ENCODE measurements at places on chromosomes 7 and 10.
A peak's percentile ranks its signal among the peaks of the same experiment; 100 is the strongest.

GRCh38 chr7:86966916-86967315, 92.5 kb downstream of the ELAPOR2 start:
- no peak for DNase-seq

- no peak for DNase-seq
Measured at GRCh38 chr7:96300986-96301385, 20.9 kb downstream of the SLC25A13 start.

DNA sequence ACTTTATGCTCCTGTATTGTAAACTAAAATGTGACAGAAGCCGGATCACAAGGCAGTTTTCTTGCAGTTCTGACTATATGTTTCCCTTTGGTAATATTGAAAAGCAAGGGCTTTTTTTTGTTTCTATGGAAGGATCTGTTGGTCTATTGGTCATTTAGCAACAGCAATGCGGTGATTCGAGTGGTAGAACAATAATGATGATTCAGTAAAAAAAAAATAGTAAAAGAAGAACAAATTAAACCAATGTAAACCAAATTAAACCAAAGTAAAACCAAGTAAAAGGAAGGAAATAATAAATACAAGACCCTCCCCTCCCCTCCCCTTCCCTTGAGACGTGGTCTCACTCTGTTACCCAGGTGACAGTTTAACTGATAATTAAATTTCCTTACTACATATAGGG, 17.8 kb upstream of the CCNY start:
- DNase-seq = no peak

DNA sequence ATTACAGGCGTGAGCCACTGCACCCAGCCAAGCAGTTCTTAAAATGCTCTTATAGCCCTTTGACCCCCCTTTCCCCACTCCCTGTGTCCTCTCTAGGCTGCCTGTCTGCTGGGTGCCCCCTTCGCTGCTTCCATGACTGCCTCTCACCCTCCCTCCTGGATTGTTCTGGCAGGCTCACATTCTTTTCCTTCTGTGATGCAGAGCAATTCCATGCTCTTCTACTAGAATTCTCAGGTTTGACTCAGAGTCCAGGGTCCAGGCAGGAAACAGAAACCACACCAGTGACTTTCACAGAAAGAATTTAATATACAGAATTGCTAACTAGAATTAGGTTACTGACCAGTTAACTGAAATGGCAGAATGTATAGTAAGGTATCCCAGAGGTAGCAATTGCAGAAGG, 244.8 kb downstream of the BAMBI start:
- DNase-seq = no peak

- no peak for DNase-seq
Measured at GRCh38 chr7:156034397-156034796, 222.1 kb upstream of the SHH start.

DNA sequence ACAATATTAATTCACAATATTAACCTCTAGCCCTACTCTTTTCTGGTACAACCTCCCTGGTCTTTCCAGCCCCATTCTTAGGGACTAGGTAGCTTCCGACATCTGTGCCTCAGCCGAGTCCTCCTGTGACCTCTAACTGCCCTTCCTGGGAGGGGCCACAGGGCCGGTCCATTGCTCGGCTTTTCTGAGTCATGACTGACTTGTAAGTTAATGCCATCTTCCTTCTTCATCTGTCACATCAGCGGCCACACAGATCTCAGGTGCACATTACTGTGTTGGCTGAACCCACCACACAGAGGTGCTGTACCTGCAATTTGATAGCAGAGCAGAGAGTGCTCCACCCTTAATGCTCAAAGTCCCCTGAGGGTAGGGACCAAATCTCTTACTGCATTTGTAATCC, 4.1 kb upstream of the CPA4 start:
- no peak for DNase-seq

- peak; percentile 9 for DNase-seq
Measured at GRCh38 chr10:96632974-96633710, 46.3 kb upstream of the TM9SF3 start.

DNA sequence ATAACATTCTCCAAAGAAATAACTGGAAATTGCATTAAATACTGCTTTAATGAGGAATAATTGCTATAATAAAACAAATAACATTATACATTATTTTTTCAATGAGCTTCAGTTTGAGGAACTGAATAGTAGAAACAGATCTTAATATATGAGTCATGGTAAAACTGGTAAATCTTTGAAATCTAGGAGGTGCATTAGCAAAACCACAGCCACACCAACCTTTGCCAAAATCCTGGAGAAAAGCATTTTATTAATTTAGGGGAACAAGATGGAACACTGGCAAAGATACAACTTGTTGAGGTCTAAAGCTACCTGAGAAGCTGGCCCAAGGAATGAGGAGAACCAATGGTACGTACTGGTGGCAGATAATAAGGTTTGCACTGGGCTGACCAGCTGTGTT, 5.4 kb upstream of the ASL start:
- DNase-seq = no peak

- DNase-seq = no peak
Measured at GRCh38 chr10:64033711-64034110, 512.5 kb downstream of the REEP3 start.

DNA sequence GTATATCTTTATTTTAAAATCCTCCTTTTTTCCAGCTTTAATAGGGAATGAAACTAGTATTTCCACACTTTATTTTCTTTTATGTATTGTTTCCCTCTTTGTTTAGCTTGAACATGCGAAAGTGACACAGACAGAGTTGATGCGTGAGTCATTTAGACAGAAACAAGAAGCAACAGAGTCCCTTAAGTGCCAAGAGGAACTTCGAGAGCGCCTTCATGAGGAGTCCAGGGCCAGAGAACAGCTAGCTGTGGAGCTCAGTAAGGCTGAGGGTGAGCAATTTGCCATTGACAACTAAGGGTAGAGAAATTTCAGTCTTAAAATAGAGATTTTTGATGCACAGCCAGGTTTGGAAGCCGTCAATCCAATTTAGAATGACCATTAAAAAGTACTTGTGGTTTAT, 73.1 kb downstream of the CYP51A1 start:
- DNase-seq = no peak

DNA sequence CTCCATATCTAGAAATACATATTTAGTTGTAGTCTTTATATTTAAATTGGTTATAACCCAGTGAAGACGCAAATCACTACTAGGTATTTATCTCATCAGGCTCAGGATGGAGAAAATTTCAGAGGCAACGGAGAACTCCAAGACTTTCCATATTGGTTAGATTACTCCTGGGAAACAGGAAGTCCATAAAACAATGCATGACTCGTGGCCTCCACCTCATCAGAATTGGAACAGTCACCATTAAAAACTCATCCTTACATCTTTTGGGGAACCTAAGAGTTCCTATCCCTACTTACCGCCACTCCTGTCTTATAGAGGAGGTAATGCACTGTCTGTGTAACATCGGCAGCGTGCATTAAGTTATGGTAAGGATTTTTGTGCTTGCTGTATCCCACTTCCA, 177.6 kb downstream of the PPP1R17 start:
- no peak for DNase-seq

GRCh38 chr7:99790407-99790806, 6.4 kb upstream of the CYP3A4 start:
- no peak for DNase-seq

GRCh38 chr10:11608159-11609013, 3.1 kb downstream of the USP6NL start:
- no peak for DNase-seq

- DNase-seq = no peak
Measured at GRCh38 chr10:97018251-97019212, 167.2 kb downstream of the SLIT1 start.

DNA sequence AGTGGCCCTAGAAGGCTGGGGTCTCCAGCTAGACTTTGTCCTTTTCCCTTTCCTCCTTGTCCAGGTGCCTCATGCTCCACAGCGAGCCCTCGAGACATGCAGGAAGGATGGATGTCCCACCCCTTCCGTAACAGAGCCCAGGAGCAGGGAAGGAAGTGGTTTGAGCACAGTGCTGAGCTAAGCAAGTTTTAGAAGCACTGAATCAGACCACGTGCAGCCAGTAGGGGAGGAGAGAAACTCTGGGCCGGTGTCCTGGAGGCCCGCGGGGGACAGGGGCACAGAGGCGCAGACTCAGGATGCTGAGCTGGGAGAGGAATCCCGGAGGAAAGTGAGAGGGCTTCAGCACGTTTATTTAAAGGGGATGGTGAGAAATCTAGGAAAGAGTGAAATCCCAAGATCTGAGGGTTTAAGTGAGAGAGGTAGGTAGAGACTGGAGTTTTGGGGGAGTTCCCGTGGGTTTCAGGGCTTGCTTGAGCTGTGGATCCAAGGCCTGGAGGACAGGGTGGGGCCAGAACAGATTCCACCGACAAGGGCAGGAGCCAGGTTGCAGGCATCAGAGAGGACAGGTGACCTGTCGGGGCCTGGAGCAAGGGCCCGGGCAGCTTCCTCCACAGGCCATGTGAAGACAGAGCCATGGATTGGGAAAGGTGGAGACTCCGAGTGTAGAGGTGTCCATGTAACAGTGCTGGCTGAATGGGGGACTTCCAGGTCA, 4.4 kb upstream of the IRF5 start:
- no peak for DNase-seq

DNA sequence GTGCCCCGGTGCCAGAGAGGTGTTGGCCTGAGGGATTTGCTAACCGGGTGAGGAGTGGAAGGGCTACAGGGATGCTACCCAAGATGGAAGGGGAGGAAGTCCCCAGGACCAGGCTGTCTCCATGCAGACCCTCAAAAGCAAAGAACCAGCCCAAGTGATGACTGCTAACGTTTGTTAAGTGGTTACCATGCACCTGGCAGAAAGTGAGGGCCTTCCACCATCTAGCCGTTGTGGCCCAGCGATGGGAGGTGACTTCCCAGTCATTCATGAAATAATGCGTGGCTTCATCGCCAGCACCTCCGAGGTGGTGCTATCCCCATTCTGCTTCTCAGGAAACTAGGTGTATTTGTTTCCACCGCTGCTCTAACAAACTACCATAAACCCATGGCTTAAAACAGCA, 86.8 kb upstream of the LANCL2 start:
- DNase-seq = no peak

DNA sequence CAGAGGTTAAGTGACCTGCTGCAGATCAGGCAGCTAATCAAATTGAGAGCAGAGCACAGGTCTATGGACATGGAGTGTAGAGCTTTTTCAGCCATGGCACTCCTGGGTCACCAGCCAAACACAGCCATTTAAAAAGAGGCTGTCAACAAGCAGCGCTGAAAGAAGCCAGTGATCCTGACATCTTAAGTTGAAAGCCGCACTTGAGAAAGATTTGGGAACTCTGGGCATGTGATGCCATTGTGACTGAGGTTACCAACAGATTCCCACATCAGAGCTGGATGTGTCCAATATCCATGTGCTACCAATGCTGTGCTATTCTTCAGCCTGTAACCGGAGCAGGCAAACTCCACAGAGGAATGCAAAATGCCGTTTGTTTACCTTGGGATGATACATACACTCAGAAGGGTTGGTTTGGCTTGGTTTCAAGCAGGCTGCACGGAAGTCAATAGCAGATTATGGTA, 56.2 kb upstream of the ABLIM1 start:
- peak; percentile 70 for DNase-seq

DNA sequence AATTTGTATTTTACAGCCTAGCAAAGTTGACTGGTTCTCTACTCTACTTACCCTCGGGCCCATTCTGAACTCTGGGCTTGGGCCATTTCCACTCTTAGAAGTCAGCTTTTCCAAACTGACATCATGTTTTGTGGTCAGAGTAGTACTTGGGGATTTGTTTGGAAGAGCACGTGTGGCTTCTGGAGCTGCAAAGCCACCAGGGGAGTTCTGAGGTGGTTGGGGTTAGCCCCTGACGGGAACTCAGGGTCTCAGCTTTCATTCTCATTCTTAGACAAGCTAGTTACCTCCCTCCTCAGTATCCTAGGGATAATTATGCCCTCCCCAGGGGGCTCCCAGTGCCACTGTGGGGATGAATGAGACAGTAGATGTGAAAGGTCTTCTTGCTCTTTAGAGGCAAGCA, 647.7 kb upstream of the GALNT17 start:
- no peak for DNase-seq

- no peak for DNase-seq
Measured at GRCh38 chr7:77386165-77386822, 29.9 kb downstream of the GSAP start.

GRCh38 chr10:101292194-101293006, 61.6 kb upstream of the BTRC start:
- peak; percentile 27 for DNase-seq

DNA sequence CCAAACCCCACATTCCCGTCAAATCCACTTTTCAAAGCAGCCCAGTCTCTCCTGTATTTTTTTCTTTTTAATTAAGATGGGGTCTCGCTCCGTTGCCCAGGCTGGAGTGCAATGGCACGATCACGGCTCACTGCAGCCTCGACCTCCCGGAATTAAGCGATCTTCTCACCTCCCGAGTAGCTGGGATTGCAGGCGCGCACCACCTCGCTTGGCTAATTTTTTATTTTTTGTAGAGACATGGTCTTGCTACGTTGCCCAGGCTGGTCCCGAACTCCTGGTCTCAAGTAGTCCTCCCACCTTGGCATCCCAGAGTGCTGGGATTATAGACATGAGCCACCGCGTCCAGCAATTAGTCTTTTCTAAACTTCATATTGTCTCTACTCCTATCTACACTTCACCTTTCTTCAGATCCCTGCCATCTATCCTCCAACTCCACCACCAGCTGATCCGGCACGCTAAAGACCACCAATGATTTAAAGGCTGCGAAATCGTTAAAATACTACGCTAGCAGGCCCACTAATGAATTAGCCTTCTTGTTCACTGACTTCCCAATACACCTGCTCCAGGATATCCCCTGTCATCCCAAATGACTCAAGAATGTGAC, 525 bp upstream of the CHUK start:
- no peak for DNase-seq

DNA sequence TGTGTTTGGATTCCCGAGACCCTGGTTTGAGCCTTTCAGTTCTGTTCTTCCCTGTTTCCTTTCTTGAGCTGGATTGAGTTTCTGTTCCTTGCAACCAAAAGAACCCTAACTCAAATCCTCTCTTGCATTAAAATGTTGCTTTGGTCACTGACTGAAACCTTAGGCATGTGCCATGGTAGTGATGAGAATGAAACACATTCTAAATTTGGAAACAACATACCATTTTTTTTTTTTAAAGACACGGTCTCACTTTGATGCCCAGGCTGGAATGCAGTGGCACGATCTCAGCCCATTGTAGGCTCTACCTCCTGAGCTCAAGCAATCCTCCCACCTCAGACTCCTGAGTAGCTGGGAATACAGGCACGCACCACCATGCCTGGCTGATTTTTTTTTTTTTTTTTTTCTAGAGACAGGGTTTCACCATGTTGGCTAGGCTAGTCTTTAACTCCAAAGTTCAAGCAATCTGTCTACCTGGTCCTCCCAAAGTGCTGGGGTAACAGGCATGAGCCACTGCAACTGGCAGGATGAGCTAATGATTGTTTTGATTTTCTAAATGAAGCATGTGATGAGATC, 8.4 kb downstream of the THAP5 start:
- no peak for DNase-seq

- DNase-seq = no peak
Measured at GRCh38 chr10:128280271-128280670, 154.0 kb upstream of the MKI67 start.

DNA sequence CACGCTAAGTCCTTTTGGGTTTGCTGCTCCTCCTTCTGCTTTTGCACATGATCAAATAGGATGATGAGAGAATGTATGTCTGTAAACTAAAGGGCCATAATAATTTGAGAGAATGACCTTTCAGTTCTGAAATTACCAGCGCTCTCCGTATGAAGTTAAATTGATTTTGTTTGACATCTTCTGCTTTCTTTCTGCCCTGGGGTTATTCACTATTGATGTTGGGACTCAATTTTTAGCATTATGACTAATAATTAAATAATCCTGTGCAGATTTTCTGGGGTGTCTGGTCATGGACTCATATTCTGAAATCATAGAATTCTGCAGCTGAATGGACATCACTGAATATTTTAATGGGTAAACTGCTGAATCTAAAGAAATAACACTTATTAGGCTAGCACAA, 423.2 kb downstream of the POM121L12 start:
- DNase-seq = no peak
